ENCODE measurements at places on chromosomes 6 and 20.

DNA sequence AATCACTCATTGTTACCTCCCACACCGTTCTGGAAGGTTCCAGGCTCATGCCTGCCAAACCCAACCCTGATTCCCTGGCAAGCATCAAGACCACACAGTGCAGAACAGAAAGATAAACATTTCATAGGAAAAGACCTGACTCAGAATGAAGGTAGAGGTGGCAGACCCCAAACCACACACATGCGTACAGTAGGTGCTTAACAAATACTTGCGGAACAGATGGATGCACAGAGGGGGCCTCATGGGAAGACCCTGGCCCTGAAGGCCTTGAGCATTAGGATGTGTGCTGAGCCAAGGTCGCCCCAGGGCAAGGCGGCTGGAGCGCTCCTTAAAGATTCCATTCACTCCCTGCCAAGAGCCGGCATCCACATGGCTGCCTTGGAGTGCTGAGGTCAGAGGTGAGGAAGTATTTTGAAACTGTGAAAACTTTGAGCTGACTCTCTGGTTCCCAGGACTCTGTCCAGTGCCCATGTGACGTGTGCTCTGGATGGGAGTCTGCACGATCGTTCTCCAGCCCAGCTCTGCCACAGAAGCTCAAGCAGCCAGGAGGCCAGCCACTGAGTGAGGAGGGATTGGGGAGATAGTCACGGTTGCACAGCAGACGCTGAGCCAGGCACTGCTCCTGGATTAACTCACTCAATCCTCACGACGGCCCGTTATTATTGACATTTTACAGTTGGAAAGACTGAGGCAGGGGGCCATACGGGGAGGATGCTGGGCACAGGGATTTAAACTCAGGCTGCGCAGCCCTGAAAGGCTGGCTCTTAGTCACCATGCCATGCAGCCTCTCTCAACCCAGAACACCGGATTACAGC lies 65.5 kb upstream of the AFDN start:
- no peak for DNase-seq

- no peak for DNase-seq
Measured at GRCh38 chr6:111794727-111795452, 78.4 kb downstream of the FYN start.

- peak; percentile 68 for DNase-seq
Measured at GRCh38 chr20:17617212-17617867, 47.5 kb downstream of the DSTN start.

- DNase-seq, result no peak
Measured at GRCh38 chr6:157787080-157787479, 36.0 kb upstream of the SNX9 start.

GRCh38 chr20:4490606-4491280 lies 231.0 kb upstream of the PRND start:
- DNase-seq, result no peak

- peak; percentile 32 for DNase-seq
Measured at GRCh38 chr20:61887596-61888093, 178.0 kb downstream of the TAF4 start.

DNA sequence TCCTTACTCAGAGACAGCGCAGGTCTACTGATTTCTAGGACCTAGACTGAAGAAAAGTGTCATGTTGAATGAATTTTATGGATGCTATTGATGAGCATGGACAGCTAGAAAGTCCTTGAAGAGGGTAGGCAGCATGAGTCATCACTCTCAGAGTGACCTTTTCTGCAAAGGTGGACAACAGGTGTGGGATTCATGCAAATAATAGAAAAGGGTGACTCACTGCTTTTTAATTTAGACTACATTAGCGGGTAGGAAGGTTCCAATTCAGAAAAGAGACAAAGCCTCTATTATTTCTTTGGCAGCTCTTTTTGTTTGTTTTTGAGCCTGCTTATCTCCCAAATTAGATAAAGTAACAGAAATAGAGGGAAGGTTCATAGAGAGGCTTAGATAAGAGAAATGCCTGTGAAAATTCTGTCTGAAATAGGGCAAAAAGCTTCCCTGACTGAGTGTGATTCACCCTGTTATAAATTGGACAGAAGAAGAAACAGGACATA lies 191.4 kb downstream of the TENT5A start:
- peak; percentile 28 for DNase-seq

- DNase-seq, result no peak
Measured at GRCh38 chr6:11632231-11632630, 94.7 kb downstream of the TMEM170B start.

DNA sequence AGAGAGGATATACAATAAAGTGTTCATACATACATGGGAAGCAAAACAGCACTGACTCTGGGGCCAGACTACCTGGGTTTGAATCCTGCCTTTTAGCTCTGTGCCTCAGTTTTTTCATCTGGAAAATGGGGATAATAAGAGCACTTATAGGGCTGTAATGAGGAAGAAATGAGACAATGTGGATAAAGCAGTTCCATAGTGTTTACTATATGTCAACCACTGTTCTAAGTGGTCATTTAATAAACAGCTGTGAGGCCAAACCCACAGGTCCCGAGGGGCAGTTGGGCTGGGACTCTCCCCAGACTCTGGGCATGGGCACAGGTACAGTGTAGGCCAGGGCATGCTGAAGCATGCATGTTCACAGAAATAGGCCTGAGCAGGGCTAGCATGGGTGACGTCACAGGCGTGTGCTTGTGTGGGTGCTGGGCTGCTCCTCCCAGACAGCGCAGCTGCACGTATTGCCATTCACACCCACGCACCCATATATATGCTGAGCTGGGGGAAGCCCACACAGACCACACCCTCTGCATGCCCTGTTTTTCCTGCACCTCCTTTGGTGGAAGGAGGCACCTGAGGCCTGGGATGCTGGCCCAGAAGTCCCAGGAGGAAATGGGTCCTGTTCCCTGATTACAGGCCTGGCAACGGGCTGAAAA lies 3.5 kb upstream of the PLCG1 start:
- no peak for DNase-seq

- no peak for DNase-seq
Measured at GRCh38 chr20:2122936-2123335, 21.3 kb downstream of the STK35 start.

GRCh38 chr6:119314885-119315272 lies 34.7 kb downstream of the MAN1A1 start:
- no peak for DNase-seq

Measured in mesendoderm (in vitro differentiated cells).